ENCODE measurements at places on chromosomes 16 and 17. TPM values are rescaled to one million over a fixed set of nuclear protein-coding genes. Genes with fewer than 3 reads are reported as not detected.

- no peak for DNase-seq
Measured at GRCh38 chr17:64261417-64262145, 1.5 kb downstream of the TEX2 start.

DNA sequence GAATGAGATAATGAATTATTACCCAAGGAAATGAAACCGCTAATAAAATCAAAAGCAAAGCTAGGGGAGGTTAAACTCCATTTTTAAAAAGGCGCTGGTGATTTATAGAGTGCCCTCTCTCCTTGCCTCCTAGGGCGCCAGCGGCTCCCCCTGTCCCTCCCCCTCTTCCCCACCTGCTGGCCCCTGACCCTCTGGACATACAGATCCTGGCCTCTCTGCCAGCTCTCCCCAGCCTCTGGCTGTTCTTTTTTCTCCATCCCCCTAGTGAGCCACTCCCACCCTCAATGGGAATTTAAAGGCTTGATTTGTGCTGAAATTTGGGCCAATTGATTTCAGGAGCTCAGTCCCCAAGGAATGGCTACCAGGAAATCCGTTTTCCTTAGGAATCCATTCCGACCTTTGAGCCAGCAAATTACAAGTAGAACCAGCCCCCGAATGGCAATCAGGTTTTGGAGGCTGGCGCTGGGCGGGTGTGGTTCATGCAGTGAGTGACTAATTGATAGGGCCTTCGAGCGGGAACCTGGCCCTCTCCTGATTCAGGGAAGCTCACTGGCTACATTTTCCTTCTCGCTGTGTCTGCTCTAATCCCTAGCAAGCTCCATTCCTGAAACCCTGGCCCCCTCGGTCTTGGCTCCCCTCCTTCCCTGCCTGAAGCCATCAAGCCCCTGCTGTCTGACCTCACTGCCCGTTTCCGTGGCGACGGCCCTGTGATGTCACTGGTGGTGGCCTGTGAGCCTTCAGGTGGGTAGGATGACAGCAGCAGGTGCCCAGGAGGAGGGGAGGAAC lies 141.9 kb upstream of the SDK2 start:
- DNase-seq = no peak

- no peak for DNase-seq
Measured at GRCh38 chr17:60073063-60073462, 5.7 kb downstream of the HEATR6 start.

GRCh38 chr17:43403846-43404245 lies 5.1 kb downstream of the ARL4D start:
- DNase-seq = no peak

DNA sequence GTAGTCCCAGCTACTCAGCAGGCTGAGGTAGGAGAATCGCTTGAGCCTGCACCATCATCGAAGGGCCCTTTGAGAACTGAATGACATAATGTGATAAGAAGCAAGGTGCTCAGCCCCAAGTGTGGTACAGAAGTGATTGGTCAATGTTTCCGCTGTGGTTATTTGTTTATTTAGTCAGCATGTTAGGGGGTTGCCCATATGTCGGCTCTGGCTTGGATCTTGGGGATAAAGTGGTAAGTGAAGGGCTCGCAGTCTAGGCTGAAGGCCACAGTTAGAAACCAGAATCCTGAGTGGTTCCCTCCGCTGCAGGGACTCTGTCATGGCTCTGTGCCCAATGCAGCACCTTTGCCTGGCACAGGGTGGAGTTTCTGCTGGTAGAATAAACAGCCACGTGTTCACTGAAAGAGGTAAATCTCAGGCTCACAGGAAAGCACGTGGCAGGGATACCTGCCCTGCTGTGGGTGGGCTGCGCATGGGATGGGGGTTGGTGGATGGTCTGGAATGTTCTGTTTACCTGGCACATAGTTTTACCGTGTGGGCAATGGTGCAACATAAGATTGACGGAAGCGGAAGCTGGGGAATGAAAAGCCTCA lies 35.4 kb downstream of the SYT17 start:
- DNase-seq = no peak

GRCh38 chr16:11319529-11320146 lies 25.6 kb upstream of the RMI2 start:
- no peak for DNase-seq

Gene GCGR
- polyA plus RNA-seq = not detected
